Naive thymus-derived CD4-positive, alpha-beta T cell (primary cell): ENCODE measurements at places on chromosomes 5 and 9.

DNA sequence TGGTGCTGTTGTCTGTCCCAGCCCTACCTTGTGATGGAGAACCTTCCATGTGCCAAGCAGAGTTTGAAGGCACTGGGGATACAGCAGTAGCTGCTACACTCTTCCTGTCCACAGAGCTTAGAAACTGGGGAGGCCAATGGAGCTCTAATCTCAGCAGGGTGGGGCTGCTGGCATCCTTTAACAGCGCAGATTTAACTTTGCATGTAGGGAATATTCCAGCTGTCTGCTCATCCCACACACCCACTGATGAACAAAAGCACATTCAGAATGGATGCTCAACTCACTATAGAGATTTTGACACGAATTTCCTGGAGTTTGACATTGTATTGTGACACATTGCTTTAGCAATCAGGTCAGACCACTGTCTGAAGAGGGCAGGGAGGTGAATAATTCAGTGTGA lies 49.0 kb downstream of the TMEM215 start:
- no peak for DNase-seq

GRCh38 chr9:16152276-16153101 lies 599.6 kb downstream of the CCDC171 start:
- DNase-seq: no peak

GRCh38 chr5:97231025-97231636 lies 48.1 kb upstream of the RIOK2 start:
- DNase-seq: peak; percentile 47

DNA sequence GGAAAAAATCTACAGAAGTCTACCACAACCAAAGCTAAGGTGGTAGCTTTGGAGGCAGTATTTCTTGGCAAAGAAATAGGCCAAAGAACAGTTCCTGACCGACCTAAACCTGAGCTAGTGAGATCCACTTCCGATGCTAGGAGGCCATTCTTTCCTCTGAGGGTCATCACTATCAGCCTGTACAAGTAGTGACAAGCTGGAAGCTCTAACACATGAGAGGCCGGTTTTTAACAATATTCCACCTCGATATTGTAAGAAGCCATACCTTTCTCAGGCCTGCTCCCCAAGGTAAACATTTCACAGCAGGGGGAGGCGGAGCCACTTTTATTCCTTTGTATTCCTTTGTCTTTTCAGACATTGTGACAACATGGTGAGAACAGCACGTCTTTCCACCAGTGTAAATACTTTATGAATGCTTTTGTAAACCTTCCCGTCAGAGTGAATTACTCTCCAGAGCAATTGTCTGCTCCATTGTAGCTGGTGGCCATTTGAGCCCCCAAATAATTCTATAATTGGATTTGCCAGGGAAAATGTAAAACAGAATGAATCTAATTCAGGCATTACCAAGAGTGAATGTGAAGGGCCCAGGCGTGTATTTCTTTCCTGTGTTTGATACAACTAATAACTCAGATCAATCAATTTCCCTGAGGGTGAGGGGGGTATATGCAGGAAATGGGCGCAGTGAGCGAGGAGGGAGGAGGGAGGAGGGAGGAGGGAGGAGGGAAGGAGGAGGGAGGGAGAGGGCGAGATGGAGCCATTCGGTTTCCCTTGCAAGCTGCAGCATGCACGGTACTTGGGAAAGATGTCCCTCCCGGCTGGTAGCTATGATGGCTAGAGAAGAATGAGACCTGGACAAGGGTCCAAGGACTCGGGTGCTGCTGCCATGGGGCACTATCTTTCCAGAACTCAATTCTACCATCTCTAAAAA lies 166.6 kb downstream of the CDK5RAP2 start:
- DNase-seq: no peak

DNA sequence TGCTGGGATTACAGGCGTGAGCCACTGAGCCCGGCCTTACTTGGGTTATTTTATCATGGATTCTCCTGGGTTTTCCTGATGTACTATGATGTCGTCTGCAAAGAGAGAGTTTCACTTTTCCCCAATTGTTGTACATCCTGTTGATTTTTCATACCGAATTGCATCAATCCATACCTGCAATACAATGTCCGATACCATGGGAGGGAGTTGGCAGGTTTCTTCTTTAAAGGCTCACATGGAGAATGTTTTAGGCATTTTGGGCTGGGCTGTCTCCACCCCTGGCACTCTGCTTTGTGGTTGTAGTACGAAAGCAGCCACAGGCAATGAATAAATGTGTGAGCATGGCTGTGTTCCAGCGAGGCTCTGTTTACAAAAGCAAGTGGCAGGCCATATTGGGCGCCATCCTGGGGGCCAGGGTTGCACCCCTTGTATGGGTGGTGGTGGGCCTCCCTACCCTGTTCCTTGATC lies 35.1 kb upstream of the EXOC3 start:
- DNase-seq: no peak

DNA sequence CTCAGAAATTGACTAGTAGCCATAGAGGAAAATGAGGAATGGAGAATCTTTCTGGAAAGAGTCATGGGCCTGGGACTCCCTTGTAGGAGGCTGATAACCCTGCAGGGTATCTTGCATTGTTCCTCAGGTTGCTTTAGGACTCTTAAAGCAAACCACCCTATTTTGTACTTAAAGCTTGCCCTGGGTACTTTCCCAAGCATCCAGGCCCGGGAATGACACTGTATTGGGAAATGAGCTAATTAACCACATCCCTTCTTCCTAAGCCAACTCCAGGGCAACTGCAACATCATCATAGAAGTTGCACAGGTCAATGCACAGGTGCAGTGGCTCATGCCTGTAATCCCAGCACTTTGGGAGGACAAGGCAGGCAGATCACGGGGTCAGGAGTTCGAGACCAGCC lies 55.9 kb downstream of the UGCG start:
- no peak for DNase-seq

DNA sequence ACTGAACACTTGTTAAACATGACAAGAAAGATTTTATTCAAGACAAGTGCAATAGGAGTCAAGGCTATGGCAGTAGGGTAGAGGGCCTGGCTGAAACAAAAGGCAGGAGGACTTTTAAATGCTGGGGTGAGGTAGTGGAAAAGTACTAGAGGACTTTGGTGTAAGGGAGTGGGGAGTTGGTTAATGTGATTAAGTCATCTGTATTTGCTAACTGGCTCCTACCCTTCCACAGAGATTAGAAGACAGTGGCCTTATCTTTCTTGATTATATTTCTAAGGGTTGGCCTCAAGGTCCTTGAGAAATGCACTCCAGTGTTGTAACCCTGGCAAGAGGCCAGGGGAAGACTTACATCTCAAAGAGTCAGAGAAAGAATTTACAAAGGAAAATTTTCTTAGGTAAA lies 160.2 kb upstream of the FTMT start:
- no peak for DNase-seq

- DNase-seq: no peak
Measured at GRCh38 chr9:114053246-114054005, 24.7 kb downstream of the AMBP start.

- DNase-seq: no peak
Measured at GRCh38 chr9:88923092-88923491, 68.2 kb upstream of the S1PR3 start.
